GM19239 (cell line): ENCODE measurements at places on chromosomes 3 and 15.

GRCh38 chr15:27746401-27746955 is 352.6 kb downstream of the OCA2 start:
- no peak for DNase-seq

DNA sequence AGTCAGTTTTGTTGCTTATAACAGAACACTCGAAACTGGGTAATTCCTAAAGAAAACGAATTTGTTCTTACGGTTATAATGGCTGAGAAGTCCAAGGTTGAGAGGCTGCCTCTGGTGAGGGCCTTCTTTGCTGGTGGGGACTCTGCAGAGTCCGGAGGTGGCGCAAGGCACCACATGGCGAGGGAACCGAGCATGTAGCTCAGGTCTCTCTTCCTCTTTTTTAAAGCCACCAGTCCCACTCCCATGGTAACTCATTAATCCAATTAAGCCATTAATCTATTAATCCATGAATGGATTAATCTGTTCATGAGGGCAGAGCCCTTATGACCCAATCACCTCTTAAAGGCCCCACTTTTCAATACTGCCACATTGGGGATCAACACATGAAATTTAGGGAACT is 50.0 kb downstream of the ROPN1B start:
- DNase-seq = no peak

DNA sequence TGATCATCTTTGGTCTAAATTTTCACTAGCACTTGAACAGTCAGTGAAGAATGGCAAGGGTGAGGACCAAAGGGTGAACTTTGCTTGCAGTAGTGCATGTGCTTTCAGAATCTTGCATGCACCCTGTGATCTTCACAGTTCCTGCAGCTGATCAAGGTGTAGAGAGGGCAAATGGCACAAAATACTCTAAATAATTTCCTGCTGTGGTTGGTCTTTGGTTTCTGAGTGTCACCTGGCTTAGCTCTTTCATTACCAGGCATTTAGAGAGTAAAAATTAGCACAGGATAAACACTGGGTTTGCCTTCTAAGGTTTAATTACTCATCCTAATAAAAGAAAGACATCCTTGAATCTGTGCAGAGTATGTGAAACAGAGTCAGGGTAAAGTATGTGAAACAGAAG is 11.4 kb downstream of the TIPARP start:
- no peak for DNase-seq

DNA sequence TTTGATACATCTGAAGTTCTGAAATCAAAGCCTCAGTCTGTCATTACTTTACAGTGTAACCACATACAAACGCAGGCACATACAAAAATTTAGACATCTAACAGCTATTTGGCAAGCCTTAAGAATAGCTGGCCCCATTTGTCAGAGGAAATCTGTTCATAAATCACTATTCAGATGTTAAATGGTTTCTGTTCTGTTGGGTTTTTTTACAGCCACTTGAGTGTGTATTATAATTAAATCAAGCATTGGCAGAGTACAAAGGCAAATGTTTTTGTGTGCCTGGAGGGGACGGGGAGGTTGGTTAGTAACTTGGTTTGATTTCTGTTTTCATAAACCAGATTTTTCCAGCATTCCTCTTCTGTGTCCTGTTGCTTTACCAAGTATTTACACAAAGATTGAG is 24.1 kb downstream of the PIGB start:
- no peak for DNase-seq

- DNase-seq = peak; percentile 21
Measured at GRCh38 chr15:23420806-23421575, 26.1 kb downstream of the GOLGA6L2 start.

GRCh38 chr3:1953536-1953935 is 145.1 kb upstream of the CNTN4 start:
- DNase-seq = no peak

DNA sequence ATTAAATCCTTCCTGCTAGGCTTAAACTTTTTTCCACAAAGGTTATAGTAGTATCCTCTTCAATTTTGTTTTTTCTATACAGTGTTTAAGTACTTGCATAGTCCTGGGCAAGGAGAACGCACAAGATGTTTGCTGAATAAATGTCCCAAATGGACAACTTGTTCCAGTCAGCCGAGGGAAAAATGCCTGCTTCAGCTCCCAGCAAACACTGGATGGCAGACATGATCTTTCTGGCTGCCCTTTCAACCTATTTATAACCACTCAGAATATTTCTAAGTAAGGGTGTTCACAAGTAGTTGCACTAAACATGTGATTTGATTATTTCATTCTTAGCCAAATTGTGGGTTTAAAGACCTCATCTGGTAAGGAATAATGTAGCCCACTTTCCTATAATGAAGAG is 29.8 kb downstream of the GNB4 start:
- no peak for DNase-seq

- no peak for DNase-seq
Measured at GRCh38 chr3:69200384-69201068, 78.1 kb upstream of the LMOD3 start.

- no peak for DNase-seq
Measured at GRCh38 chr3:42843713-42844411, 31.8 kb downstream of the CYP8B1 start.

GRCh38 chr3:56764904-56765547 is 36.7 kb downstream of the ARHGEF3 start:
- DNase-seq = no peak

- no peak for DNase-seq
Measured at GRCh38 chr3:186683979-186684378, 18.2 kb downstream of the HRG start.

DNA sequence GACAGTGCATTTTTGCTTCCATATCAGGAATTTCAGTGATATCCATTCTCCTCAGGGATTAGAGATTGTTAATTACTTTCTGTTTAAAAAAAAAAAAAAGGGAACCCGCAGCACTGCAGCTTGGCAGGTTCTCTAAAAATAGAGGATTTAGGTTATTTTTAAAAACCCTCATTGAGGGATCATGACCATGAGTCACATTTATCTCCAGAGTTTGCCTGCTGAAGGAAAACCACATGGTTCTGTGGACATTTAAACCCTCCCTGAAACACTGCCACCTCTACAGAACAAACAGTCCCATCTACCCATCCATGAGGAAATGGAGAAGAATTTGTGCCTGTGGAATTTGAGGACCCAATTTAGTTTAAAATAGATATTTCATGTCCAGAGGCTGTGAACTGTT is 66.2 kb upstream of the UBE2E1 start:
- DNase-seq = no peak

GRCh38 chr3:169255511-169255910 is 408.0 kb downstream of the MECOM start:
- no peak for DNase-seq

- DNase-seq = no peak
Measured at GRCh38 chr15:73952913-73953750, 26.9 kb downstream of the LOXL1 start.

- DNase-seq = no peak
Measured at GRCh38 chr3:128482666-128483656, 10.0 kb downstream of the GATA2 start.

- DNase-seq = no peak
Measured at GRCh38 chr3:42988566-42988965, 9.5 kb downstream of the GASK1A start.

GRCh38 chr15:80890341-80891005 is 99.1 kb downstream of the MESD start:
- no peak for DNase-seq

DNA sequence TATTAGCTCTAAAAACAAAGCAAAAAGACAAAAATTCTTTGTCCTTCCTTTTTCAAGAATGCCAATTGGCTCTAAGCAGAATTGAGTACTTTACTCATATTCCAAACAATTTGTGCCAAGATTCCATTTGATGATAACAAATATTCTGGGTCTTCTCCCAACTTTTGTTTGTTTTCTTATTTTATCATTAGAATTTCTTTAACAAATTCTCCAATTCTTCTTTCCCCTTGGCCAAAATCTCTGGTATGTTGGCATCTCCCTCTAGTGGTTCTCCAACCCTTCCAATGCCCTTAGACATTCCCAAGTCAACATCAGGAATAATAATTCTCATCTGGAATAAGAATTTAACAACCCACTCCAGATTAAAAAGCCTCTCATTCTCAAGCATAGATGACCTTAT is 5.3 kb downstream of the CPOX start:
- DNase-seq = no peak

- no peak for DNase-seq
Measured at GRCh38 chr15:65632780-65633375, 11.1 kb downstream of the SLC24A1 start.

GRCh38 chr15:32676169-32676568 is 34.7 kb downstream of the SCG5 start:
- no peak for DNase-seq

GRCh38 chr15:43270113-43270665 is 3.5 kb upstream of the TGM5 start:
- DNase-seq = no peak

GRCh38 chr3:51502562-51502910 is 2.7 kb upstream of the DCAF1 start:
- no peak for DNase-seq

- no peak for DNase-seq
Measured at GRCh38 chr15:94001255-94001801, 230.0 kb upstream of the MCTP2 start.

DNA sequence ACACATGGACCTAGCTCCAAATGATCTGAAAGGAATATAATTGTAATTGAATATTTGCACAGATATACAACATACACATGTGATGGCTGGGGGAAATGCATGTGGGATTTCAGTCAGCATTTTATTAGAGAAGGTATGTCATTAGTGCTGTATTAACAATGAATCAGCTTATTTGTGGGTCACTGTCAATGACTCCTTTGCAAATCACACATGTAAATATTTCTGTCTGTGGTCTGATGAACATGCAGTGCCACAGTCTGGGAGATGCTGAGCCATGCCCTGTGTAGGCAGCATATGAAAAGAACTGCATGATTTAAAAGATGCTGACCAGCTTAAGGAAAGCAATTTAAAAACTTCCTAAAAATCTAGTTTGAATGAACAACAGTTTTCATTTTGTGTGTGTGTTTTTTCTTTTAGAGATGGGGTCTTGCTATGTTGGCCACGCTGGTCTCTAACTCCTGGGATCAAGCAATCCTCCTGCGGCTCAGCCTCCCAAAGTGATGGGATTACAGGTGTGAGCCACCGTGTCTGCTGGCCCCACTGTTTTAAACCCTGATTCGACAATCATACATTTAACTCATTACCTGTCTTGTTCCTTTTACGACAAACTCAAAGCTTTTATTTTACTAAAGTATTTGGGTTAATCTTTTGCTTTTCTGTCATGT is 803 bp upstream of the B3GNT5 start:
- DNase-seq = no peak

DNA sequence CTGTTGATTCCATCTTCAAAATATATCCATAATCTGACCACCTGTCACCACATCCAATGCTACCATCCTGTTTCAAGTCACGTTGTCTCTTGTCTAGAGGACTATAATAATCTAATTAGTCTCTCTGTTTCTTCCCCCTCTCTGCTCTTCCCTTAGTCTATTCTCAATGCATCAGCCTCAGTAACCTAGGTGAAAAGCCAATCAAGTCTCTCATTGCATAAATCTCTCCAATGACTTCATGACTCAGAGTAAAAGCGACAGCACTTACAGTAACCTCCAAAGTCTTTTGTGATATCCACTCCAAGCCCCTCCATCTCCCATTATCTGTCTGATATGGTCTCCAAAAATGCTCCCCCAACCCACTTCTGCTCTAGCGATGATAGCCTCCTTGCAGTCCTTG is 7.2 kb downstream of the UBA3 start:
- no peak for DNase-seq

GRCh38 chr3:10428406-10429091 is 76.8 kb downstream of the ATP2B2 start:
- no peak for DNase-seq

DNA sequence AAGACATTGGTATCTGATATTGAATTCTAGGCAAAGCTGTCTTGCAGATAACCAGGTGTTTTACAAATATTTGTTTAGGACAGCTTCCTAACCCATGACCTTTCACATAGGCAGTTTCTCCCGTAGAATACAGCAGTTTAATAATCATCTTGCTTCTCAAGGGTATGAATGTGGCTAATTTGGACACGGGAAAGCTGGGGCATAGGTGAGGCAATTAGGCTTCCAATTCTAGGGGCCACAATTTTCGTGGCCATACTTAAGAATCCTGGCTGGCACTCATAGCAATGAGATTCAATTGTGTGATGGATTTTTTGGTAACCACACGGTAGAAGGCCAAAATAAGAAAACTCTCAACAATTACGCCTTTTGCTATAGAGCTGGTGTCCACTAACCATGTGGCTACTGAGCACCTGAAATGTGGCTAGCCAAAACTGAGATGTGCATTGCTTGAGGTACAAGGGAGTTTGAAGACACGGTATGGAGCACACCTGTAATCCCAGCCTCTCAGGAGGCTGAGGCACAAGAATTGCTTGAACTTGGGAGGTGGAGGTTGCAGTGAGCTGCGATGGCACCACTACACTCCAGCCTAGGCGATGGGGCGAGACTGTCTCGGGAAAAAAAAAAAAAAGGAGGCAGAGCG is 34.4 kb downstream of the TFRC start:
- no peak for DNase-seq
